ENCODE measurements at places on chromosomes 4 and X.

DNA sequence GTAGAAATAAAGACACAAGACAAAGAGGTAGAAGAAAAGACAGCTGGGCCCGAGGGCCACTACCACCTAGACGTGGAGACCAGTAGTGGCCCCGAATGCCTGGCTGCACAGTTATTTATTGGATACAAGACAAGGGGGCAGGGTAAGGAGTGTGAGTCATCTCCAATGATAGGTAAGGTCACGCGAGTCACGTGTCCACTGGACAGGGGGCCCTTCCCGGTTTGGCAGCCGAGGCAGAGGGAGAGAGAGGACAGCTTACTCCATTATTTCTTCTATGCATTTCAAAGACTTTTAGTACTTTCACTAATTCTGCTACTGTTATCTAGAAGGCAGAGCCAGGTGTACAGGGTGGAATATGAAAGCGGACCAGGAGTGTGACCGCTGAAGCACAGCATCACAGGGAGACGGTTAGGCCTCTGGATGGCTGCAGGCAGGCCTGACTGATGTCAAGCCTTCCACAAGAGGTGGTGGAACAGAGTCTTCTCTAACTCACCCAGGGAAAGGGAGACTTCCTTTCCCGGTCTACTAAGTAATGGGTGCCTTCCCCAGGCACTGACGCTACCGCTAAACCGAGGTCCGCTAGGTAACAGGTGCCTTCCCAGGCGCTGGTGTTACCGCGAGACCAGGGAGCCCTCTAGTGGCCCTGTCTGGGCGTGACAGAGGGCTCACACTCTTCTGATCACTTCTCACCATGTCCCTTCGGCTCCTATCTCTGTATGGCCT lies 44.9 kb downstream of the ZBTB49 start:
- DNase-seq = peak; percentile 84

DNA sequence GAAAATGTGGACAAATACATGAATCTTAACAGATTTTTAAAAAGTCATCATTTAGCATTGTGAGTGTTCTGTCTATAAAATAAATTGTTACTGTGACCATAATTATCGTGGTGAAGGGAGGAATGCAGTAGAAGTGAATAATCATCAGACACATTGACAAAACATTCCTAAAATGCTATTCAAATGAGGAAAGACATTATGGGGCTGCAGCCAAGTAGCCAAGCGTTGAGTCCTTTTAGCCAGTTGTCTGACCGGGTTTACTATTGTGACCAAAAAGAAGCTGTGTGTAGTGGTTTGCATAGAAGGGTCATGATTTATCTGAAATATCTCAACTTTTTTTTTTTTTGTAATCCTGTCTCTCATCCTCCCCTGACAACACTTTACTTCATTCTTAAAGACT lies 19.5 kb downstream of the WWC2 start:
- no peak for DNase-seq

GRCh38 chrX:2595258-2595657 lies 94.5 kb upstream of the DHRSX start:
- DNase-seq = no peak

- DNase-seq = no peak
These were observed 45.2 kb downstream of the ADH5 start for GRCh38 chr4:99043346-99043745.

DNA sequence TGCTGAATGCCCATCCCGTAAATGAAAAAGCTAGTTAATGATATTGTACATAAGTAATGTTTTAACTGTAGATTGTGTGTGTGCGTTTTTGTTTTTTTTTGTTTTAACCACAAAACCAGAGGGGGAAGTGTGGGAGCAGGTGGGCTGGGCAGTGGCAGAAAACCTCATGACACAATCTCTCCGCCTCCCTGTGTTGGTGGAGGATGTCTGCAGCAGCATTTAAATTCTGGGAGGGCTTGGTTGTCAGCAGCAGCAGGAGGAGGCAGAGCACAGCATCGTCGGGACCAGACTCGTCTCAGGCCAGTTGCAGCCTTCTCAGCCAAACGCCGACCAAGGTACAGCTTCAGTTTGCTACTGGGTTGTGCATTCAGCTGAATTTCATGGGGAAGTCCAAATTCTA lies at the start of gene SPP1:
SPP1 (plus strand) TSS at position 249 of the 400 bp plus-strand sequence. CDS start 1,182 bp downstream, outside the sequence.
- DNase-seq = peak; percentile 86

DNA sequence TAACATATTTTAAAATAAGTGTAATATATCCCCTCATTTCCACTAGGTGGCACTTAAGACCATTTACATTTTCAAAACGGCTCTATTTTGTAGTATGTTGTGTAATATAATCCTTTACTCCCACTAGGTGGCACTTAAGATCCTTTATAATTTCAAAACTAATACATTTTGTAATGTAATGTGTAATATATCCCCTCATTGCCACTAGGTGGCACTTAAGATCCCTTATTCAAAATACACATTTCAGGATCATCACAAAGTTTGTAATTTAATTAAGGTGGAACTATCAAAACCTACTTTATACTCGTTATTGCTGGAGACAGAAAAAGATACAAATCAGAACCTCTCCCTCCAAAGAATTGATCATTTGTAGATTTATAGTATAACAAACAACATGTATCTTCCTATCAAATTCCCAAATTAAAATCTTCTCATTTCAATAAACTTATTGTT lies 132.5 kb downstream of the ARHGAP6 start:
- peak; percentile 87 for DNase-seq

GRCh38 chr4:815464-816146 lies 10.3 kb downstream of the CPLX1 start:
- DNase-seq = no peak

DNA sequence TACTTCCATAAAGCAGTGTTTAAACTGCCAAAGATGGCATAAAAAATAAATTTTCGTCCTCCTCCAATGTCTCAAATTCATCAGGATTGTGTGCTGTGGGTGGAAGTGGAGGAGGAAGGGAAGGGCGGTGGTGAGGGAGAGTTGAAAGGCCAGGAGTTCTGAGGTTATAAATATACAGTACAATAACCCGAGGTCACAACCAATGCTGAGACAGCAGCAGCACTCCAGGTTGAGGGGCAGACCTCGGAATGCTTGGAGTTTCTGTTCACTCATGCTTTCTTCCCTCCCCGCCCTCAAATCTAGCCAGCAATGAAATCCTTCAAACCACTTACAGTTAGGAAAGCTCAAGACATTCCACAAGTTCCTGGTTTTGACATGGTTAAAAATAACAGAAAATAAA lies 134.0 kb upstream of the SMAD1 start:
- DNase-seq = no peak

GRCh38 chr4:124331781-124332180 lies 380.8 kb downstream of the ANKRD50 start:
- no peak for DNase-seq

DNA sequence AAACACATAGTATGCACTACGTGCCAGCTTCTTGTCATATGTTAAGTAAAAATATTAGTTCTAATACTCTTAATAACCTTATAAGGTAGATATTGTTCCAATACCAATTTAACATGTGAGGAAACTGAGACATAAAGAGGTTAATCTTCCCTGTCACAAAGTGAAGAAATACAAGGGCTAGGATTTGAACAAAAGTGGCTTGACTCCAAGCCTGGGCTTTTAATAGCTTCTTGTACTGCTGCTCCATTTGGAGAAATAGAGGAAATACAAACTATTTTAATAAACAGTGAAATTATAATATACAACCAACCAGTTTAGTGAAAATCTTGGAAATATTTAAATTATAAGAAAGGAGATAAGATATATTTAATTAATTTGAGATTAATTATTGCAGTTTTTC lies 33.2 kb downstream of the TLL1 start:
- DNase-seq = no peak

- no peak for DNase-seq
These were observed 1094.9 kb upstream of the SLIT2 start for GRCh38 chr4:19156786-19157185.

GRCh38 chr4:78312989-78313753 lies 238.4 kb upstream of the ANXA3 start:
- DNase-seq = peak; percentile 74

DNA sequence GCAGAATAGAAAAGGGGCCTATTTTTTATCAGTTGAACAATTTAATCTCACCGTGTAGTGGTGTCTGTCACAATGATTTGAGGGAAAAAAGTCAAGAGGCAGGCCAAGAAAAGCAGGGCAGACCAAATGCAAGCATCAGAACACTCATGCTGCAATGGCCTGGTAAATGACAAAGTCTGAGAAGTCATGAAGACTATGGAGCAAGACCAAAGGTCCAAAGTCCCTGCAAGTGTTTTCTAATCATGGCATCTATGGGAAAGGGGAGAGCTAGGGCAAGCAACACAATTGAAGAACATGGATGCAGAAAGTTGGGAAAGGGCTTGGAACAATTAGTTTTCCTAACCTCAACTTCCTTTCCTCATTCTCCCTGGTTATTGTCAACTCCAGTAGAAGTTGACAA lies 147.7 kb upstream of the TLL1 start:
- no peak for DNase-seq

DNA sequence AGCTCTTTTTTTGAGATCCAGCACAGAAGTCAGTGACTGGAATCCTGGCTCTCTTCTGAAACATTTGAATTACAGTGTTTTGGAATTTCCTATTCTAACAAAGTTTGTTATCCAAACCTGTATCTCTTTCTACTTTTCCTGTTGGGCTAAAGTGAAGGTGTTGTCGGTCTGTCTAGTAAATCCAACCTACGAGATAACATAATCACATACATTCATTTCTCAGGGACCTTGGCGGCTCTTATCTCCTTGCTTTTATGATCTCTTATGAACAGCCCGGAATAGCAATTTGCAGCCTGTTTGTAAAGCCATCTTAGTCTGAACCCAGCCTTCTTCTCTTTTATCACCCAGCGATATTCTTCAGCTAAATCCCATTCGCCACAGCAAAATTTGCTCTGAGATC lies 14.5 kb downstream of the PPARGC1A start:
- DNase-seq = no peak

GRCh38 chr4:65646136-65646535 lies 24.2 kb downstream of the EPHA5 start:
- no peak for DNase-seq

DNA sequence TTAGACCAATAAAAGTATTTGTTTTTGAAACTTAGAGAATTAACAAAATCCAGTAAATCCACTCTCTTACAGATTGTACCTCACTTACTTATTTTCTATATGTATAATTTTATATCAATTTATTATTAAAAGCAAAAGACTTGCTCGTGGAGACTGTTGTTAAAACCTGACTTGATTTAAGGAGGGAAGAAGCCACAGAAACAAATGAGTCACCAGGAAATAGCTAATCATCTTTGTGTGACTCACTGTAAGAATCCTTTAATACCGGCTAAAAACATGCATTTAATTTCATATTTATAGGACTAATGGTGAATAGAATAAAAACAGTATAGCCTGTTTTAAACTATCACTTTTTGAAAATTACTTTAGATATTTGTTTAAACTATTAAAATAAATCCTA lies 29.9 kb upstream of the UBE2NL start:
- DNase-seq = peak; percentile 38

- no peak for DNase-seq
These were observed at the start of gene NSUN7 for GRCh38 chr4:40749717-40750460. Gene NSUN7, plus strand, starts transcription at chr4:40749955. Its CDS starts 739 bp downstream, at chr4:40750694.

GRCh38 chrX:95325185-95325584 lies 1359.5 kb upstream of the DIAPH2 start:
- no peak for DNase-seq

Measured in OCI-M1 (cell line).